ENCODE measurements at places on chromosomes 5 and 9. TPM values are rescaled to one million over a fixed set of nuclear protein-coding genes. Genes with fewer than 3 reads are reported as not detected.
A peak's percentile ranks its signal among the peaks of the same experiment; 100 is the strongest.

- no peak for DNase-seq
Measured at GRCh38 chr9:77502568-77502967, 145.6 kb downstream of the GNA14 start.

DNA sequence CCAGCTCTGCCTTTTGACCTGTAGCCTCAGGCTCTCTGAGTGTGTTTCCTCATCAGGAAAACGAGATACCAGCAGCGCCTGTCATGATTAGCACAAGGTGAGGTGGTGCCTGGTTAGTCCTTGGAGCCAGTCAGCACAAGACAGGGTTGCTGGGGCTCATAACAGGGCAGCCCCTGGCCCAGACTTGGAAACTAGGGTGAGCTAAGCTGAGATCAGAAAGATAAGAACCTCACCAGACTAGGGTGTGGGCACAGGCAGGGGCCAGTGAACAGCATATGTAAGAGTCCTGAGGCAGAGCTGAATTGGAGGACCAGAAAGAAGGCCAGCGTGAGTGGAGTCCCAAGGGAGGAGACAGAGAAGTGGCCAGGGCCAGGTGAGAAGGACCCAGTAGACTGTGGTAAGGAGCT, 42.7 kb upstream of the FUBP3 start:
- DNase-seq, result no peak

GRCh38 chr5:129271308-129271707, 176.8 kb downstream of the ISOC1 start:
- no peak for DNase-seq

The PAPPA gene
- total RNA-seq, result 2.5 TPM

DNA sequence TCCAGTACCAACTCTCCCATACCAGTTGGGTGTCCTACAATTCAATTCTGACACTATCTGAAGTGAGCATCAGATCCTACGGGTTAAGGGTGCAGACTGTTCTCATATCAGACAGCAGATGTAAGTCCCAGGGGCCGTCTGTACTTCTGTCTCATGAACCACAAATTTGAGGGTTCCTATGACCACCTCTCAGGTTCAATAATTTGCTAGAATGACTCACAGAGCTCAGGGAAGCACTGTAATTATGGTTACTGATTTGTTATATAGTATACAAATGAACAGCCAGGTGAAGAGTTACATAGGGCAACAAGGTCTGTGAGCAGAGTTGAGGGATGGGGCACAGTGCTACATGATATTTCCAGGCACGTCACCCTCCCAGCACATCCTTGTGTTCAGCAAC, 499.1 kb downstream of the DMAC1 start:
- peak; percentile 28 for DNase-seq

DNA sequence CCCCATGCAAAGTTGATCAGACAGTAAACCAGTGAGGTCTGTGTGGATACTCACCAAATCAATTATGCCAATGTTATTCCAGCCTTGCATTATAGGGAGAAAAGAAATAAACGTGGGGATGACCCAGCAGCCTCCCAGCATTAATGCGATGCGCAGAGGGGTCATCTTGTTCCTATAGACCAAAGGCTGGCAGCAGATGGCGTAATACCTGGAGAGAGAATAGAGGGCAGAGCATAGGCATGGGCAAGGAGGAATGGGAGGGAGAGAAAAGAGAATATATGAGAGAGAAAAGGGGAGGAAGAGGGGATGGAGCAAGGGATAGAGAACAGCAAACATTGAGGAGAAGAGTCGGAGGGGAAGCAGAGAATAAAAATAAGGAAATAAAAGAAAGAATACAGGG, 131.2 kb downstream of the HTR4 start:
- no peak for DNase-seq

GRCh38 chr5:139828207-139828895, 32.7 kb downstream of the PSD2 start:
- DNase-seq, result no peak

DNA sequence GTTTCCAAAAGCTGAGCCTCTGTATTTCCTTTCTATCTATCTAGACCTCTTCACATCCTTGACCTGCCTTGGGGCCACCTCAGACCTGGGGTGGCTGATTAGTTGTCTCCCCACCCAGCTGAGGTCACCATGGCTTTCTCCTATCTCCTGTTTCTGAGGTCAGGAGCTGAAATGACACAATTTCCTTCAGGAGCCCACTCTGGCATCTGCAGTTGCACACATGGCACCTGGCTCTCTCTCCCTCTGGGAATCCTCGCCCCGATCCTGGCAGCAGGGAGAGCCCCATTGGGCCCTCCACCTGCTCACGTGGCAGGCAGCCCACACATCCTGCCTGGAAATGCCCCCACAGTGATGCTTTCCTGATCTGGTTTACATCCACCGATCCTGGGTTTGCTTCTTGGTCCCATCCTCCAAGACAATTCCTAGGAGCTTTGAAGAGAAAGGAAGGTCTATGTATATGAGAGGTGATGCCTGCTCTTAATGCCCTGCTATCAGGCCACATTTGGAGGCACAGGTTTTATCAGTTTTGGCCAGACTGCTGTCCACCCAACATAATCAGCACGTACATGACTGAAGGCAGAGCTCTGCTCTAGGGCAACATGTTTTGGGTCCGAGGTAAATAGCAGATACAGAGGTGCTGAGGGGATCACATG, 53.7 kb downstream of the MARCHF3 start:
- DNase-seq, result no peak

The TMEM252 gene
- 0.20 TPM for total RNA-seq

The PROB1 gene
- total RNA-seq, result 0.52 TPM

The ALDH7A1 gene
- 29.7 TPM for total RNA-seq

GRCh38 chr5:34682926-34683623, 26.9 kb downstream of the RAI14 start:
- peak; percentile 96 for DNase-seq

DNA sequence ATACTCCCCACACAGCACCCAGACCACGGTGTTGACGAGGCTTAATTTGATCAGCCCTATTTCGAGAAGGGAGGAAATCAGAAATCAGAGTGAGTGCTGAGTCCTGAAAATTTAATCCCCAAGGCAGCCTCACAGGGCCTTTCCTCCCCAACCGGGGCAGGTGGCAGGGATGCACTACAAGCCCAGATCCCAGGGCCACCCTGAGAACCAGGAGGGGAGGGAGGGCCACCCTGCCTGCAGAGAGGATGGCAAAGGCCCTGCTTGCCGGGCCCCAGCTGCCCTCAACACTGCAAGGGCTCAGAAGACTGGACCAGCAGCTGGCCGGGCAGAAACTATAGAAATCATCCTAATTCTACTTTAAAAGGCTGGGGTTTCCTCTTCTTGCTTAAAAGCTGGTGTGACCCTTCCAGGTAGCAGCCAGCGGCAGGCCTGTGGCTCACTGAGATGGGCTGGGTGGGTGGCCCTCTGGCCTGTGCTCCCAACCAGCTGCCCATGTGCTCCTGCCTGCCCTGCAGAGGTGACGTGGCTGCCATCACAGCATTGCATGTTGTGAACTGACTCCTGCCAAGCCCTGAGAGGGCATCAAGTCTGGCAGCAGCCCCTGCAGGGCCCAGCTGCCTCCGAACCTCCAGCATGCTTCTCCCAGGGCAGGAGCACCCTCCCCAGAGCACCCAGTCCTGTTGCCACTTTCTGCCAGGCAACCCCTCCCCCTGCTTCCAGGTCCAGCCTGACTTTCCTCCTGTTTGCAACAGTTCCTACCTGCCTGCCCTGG, 122.8 kb downstream of the ADAMTS2 start:
- no peak for DNase-seq

GRCh38 chr9:134213508-134213850, 49.1 kb upstream of the RNU6ATAC start:
- DNase-seq, result no peak

- no peak for DNase-seq
Measured at GRCh38 chr5:56108246-56108645, 113.5 kb upstream of the IL6ST start.

DNA sequence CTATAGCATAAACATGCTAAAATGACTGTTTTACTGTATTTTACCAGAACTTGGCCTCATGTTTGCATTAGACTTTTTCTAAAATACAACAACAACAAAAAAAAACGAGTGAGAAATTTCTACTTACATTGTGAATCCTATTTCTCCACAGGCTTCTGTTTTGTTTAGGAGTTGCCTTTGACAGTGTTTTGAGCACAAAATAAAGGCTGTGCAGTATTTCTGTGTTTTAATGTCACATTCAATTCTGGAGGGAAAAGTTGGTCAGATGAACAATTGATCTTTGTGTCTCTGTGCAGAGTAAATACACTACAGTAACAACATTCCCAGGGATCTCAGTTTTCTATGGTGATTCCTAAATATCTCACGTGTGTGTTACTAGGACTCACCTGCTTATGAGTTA, 131.1 kb downstream of the GPBP1 start:
- no peak for DNase-seq

The SLIT3 gene
- total RNA-seq, result 3.3 TPM

DNA sequence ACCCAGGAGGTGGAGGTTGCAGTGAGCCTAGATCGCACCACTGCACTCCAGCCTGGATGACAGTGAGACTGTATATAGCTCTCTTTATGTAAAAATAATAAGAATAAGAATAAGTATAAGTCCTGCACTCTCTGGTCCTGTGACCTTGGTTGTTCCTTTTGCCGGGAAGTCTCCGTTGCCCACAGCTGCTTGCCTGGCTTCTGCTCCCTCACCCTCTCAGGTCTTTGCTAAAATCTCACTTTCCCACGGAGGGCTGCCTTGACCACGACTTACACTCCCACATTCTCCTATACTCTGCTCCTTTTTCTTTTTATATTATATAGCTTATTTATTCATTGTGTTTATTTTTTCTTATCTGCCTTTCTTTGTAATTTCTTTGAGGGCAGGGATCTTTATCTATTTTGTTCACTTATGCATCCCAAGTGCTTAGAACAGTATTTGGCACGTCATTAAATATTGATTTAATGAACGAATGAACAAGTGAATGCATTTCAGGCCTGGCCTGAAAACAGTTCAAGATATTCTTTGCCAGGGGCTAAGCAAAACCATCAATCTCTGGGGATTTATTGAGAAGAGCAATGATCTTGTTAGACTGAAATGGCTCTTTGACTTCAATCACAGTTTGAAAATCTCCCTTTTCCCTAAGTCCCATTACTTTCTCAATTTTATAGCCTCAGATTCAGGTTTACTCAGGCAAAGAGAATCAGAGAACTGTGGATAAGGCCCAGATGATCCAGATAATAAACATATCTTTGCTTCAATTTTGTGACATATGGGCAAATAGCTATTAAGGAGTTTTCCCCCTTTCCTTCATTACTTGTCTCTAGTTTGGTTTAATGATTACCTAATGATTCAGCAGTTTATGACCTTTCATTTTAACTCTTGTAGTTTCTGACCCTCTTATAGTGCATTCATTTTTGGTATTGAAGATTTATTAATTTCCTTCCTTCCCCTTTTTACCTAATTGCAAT, 60.8 kb upstream of the TMC1 start:
- DNase-seq, result peak; percentile 86

The SLC22A5 gene
- 31.3 TPM for total RNA-seq

DNA sequence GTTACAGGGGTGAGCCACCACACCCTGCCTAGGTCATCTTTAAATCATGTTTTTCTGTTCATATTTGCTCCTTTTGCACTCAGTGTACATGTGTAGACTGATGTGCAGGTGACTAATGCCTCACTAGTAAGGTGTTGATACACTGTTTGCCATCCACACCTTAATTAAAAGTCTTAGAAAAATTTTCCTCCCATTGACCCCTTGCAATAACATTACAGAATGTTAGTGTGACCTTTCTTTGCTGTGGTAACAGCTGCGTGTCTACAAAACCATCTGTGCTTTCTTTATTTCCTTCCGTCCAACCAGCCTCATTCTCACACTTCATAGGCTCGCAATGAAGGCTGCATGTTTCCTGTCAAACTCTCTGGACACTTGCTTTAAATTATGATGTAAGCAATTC, 6.6 kb upstream of the CEMIP2 start:
- no peak for DNase-seq

- peak; percentile 86 for DNase-seq
Measured at GRCh38 chr9:126788634-126789349, 16.0 kb upstream of the ZBTB43 start.

DNA sequence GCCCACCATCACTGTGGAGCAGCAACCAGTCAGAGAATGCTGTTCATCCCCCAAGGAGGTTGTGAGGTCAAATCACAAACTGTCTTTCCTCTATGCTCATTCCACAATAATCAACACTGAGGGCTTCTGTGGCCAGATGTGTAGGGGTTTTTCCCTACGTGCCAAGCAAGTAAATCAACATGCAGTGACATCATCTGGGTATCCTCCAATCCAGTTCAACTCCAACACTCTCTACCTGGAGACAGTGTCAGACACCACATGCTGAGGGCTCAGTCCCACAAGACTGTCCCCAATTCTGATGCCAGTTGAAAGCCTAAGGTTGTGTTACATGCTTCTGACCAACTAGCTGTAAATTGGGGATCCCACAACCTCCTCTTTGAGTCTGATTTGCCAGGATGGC, 57.3 kb upstream of the DMRT1 start:
- DNase-seq, result no peak

DNA sequence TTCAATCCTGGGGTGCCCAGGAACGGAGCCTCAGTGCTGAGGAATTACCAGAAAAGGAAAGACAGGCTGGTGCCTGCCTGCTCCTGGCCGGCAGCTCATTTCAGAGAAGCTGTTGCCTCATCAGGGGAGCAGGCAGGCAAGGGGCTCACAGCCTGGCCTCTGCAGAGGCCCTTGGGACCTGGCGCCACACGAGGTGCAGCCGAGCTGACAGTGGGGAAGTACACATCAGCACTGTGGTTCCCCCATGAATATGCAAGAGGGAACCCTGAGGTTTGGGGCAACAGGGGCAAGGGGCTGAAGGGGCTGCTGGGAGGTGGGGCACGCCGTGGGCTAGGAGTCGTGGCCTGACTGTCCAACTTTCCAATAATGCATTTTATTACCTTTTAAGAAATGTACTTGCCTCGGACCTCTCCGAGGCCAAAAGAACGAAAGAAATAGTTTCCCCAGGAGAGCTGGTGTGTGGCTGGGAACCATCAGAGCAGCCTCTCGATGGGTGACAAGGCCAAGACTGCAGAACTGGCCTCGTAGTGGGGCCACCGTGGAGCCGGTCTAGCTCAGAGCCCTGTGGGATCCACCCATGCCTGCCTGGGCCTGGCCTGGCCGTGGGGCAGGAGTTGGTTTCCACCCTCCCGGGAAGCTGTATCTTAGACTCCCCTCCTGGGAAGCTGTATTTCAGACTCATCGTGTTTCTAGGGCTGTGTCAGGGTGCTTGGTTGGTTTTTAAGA, 198.6 kb downstream of the PAX5 start:
- no peak for DNase-seq

The FYB1 gene
- 0.25 TPM for total RNA-seq

- DNase-seq, result no peak
Measured at GRCh38 chr9:80797831-80798688, 891.3 kb downstream of the TLE1 start.

- DNase-seq, result no peak
Measured at GRCh38 chr5:133117166-133117911, 65.5 kb downstream of the HSPA4 start.

The GLRA1 gene
- not detected for total RNA-seq

- DNase-seq, result no peak
Measured at GRCh38 chr9:122822056-122822455, 6.3 kb downstream of the PDCL start.

The SH3GL2 gene
- 1.0 TPM for total RNA-seq

DNA sequence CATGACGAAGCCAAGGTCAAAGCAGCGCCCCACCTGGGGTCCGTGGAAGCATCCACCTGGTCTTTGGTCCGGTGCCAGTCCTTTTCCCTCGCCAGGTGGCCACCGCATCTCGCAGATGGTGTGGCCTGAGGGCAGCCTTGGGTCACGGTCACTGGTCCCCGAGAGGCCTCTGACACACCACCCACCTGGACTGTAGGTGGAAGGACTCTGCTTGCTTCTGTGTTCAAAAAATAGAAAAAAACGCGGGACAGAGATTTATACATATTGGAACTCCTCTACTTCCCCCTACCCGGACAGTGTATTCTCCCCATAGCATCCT, 466 bp upstream of the TTC39B start:
- no peak for DNase-seq

GRCh38 chr9:84860249-84861115, 191.0 kb downstream of the NTRK2 start:
- no peak for DNase-seq

The ORM2 gene
- total RNA-seq, result not detected

The CDKN2A gene
- total RNA-seq, result 25.0 TPM

Measured in renal cortical epithelial cell (primary cell).